Cardiac fibroblast (primary cell): ENCODE measurements at places on chromosomes 16 and 17.
A peak's percentile ranks its signal among the peaks of the same experiment; 100 is the strongest.

- DNase-seq: no peak
Measured at GRCh38 chr16:1293921-1294656, 15.3 kb upstream of the UBE2I start.

GRCh38 chr16:50335196-50335958 is 33.4 kb downstream of the BRD7 start:
- DNase-seq: peak; percentile 43

GRCh38 chr17:69876757-69877156 is 198.3 kb upstream of the KCNJ16 start:
- DNase-seq: no peak

DNA sequence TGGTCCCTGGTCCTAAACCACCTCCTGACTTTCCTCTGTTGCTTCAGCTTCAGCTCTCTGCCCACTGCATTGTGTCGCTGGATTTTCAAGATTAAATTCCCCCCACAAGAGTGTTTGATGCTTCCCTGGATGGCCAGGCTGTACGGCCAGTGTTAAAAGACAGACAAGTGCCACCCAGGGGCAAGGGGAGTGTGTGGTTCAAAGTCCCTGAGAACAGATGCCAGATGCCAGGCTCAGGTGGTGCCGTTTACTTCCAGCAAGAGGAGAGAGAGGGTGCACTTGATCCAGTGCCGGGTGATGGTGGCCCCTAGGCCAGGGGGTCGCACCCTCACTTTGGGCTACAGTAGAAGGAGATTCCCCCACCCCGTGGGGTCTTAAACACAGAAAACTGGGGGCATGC is 109.2 kb downstream of the RPTOR start:
- no peak for DNase-seq

DNA sequence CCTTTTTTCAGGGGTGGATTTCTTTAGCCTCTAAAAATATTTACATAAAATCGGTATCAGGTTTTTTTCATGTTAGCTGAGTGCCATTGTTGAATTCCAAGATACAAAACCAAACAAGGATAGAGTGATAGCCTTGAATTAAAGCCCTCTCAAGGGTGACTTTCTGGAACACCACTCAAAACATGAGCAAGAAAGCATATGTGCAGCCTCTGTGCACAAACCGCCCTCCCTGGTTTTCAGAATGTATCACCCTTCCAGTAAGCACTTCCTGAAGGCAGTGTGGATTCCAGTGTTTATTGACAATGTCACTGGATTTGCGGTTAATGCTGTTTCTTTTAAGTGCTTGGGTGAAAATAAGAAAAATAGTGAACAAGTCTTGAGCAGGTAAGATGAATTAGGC is 597.7 kb downstream of the TMEM114 start:
- DNase-seq: no peak

DNA sequence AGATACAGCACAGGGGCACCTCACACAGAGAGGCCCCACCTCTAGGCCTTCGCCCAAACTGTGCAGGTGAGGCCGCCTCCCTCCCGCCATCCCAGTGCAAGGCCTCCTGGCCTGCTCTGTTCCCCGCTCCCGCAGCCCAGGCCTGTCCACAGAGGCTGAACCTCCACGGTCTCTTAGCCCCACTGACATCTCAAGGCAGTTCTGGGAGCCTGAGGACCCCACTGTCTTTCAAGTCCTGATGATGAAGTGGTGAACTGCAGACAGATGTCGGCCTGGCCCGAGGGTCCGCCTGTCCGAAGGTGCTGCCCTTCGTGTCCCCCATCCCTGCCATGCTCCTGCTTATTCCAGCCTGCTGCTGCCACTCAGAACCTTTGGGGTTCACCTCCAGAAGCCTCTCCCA is 32.3 kb downstream of the ENGASE start:
- no peak for DNase-seq

- no peak for DNase-seq
Measured at GRCh38 chr17:76145231-76146052, 4.4 kb upstream of the FOXJ1 start.

GRCh38 chr17:29594519-29595090 is 1.7 kb downstream of the ANKRD13B start:
- no peak for DNase-seq

GRCh38 chr16:29775742-29776408 is 2.2 kb upstream of the ZG16 start:
- DNase-seq: peak; percentile 38

DNA sequence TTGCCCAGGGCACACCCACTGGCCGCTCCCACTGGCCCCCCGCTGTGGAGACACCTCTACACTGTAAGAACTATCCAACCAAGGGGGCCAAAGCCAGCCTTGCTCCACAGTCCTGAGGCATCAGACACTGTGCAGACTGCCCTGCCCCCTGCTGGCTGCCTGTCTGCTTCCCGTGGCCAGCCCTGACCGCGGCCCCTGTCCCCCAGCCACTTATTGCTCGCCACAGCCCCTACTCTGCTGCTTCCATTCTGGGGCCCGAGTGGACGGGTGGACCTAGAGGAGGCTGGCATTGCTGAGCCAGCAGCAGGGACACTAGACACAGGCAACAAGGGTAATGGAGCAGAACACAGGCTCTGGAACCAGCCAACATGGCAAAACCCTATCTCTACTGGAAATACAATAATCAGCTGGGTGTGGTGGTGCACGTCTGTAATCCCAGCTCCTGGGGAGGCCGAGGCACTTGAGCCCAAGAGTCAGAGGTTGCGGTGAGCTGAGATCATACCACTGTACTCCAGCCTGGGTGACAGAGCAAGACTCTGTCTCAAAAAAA is 19.7 kb upstream of the LRRC37A3 start:
- peak; percentile 53 for DNase-seq

DNA sequence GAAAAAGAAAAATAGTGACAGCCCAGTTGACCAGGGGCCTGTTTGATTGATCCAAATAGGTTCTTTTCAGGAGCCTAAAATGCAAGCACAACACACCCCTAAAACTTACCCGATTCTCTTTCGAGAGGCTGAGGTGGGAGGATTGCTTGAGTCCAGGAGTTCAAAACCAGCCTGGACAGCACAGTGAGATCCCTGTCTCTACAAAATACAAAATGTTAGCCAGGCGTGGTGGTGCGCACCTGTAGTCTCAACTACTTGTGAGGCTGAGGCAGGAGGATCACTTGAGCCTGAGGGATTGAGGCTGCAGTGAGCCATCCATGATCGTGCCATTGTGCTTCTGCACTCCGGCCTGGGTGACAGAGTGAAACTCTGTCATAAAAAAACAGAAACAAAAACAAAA is 1.5 kb upstream of the KIF19 start:
- no peak for DNase-seq

- DNase-seq: no peak
Measured at GRCh38 chr16:28003923-28004322, 59.6 kb downstream of the GSG1L start.

DNA sequence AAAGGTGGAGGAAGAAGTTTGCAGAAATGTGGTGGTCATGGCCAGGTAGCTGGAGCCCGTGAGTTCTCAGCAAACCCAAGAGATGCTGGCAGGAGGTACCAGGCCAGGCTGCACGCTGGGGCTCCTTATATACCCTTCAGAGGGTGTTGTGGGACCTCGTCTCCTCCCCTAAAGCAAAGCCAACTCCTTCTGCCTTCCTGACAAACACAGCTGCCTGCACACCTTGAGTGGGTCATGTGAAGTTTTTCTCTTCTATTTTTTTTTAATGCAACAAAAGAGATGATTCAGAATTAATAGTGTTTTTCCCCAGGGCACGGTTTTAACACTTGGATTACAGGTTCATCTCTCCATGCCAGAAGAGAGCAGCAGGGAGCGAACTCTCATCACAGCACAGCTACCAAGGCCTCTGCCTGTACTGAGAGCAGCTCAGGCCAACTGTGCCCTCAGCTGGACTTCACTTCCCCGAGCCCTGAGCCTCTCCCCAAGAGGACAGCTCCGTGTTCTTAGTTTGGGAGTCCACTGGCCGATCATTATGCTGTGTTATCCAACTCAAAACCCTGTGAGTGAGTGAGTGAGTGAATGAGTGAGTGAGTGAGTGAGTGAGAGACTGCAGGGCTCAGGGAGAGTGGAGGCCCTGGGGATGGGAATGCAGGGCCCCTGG is at the start of gene KRT15:
Gene KRT15, minus strand, starts transcription at position 102 of the 661 bp plus-strand sequence. Its CDS starts 63 bp downstream, at position 39.
- DNase-seq: peak; percentile 35

- no peak for DNase-seq
Measured at GRCh38 chr17:82568997-82569393, 49.5 kb downstream of the FOXK2 start.

DNA sequence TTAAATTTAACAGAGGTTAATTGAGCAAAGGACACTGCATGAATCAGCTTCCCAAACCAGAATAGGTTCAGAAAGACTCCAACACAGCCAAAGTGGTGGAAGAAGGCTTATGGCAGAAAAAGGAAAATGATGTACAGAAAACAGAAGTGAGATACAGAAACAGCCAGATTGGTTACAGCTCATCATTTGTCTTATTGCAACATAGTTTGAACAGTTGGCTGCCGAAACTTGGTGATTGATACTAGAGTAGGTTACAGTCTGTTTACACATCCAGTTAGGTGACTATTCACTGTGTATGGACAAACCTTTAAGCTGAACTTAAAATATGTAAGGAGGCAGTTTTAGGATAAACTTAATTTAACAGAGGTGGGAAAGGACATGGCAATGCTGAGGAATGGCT is 18.3 kb downstream of the TMEM100 start:
- no peak for DNase-seq

DNA sequence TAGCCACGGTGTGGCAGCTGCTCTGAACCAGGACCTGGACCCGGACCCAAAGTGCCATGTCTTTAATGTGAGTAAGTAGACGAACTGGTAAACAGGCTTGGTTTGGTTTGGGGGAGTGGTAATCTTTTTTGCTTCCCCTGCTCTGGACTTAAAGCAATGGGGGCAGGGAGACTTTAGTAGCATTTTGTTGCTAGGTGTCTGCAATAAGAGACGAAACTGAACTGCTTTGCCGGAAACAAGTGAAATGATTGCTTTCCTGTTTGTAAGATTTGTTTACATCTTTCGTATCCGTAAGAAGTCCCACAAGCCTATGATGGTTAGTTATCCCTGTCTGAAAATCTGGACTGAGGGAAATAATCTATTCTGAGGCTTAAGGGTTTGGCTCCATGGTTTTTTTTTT is 21.5 kb downstream of the PRCD start:
- DNase-seq: no peak

DNA sequence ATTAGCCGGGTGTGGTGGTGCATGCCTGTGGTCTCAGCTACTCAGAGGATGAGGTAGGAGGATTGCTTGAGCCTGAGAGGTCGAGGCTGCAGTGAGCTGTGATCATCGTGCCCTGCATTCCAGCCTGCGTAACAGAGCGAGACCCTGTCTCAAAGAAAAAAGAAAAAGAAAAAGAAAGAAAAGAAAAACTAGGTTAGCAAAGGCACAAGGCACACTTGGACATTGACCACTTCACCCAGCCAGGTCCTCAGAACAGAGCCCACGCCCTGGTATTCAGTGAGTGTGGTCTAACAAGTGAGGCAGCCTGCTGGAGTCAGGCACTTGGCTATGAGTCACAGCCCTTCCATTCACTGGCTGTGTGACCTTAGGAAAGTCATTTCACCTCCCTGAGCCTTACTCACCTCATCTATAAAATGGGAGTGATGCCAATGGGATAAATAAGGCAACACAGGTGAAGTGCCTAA is 10.4 kb downstream of the MILR1 start:
- DNase-seq: peak; percentile 37

GRCh38 chr16:72626623-72627022 is 421.3 kb downstream of the ZFHX3 start:
- DNase-seq: no peak
